Hematopoietic multipotent progenitor cell treated with erythropoietin and hydrocortisone succinate and interleukin-3 and kit ligand, for 17 days (in vitro differentiated cells): ENCODE measurements at places on chromosomes 5 and 9.
A peak's percentile ranks its signal among the peaks of the same experiment; 100 is the strongest.

DNA sequence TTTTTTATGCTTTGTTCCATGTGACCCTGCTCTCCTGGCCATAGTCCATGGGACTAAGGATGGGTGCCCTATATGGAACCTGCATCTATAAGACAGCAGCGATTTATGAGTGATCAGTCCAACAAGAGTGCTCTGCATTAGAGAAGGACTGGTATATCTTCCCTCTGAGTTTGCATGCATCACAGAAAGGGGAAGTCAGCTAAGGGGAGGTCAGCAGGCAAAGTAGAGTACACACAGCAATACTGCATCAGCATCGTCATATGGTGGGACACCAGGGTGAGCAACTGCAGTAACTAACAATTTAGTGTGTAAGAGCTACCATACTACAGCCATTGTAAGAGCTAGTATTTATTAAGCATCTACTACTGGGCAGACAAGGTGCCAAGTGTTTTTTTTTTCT lies 311.3 kb downstream of the NDUFS4 start:
- DNase-seq = no peak

DNA sequence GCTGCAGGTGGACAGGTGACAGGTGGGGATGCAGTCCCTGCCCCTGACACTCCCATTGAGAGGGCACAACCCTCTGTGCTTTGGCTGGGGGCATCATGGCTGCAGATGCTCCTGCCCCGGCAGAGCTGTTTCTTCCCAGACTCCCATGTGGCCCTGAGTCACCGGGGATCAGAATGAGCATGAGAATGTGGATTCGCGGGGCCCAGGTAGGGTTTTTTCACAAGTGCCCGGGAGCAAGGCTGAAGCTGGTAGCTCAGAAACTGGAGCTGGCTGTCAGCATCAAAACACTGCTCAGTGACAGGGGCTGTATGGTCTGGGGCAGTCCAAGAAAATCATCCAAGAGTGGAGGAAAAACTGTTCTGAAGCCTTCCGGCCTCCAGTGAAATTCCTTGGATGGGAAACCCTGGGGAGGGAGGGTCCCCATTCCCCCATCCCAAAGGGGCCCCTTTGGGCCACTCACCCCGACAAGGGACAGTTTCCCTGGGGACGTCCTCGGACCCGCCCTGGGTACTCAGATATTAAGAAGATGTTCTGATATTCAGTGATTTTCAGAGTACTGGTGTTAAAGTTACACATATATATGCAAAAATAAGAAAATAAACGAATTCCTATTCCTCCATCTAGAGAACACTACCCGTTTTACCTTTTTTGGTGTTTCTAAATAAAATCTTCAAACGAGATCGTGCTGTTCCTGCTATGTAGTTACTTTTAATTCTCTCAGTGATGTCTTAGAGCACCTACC lies 120.1 kb upstream of the LPCAT1 start:
- DNase-seq = no peak

DNA sequence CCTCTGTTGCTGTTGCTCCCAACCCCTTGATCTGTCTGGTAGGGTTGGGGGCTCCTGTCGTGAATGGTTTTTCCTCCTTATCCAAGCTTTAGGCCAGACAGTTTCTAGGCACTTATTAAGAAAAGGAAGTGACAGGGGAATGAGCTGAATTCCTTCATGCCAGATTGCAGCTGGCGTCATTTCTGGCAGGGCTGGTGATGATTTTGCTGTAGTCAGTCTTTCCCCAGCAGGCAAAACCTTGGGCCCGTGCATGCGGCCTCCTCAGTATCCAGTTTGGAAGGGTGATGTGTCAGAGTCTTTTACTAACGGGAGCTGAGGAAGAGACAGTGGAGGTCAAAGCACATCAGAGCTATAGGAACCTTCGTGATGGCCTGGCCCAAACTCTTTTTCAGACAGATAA lies 58.8 kb downstream of the COL27A1 start:
- no peak for DNase-seq

GRCh38 chr5:143393524-143393923 lies 10.0 kb downstream of the NR3C1 start:
- DNase-seq = no peak

DNA sequence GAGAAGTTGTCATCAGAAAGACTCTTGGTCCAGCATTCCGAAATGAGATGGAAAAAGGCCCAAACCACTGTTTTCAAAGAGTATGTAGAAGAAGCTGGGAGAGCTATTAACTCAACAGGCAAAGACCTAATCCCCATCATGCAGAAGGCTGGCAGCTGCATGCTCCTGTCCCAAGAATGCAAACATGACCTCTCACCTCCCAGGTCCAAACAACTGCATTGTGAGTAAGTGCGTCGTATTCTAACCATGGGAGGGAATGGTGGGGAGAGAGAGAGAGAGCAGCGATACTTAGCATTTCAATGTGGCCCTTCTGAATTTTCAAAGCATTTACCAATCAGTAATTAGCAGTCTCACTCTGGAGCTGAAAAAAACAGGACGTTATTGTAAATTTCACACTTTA lies 27.6 kb downstream of the TRPC7 start:
- DNase-seq = no peak

DNA sequence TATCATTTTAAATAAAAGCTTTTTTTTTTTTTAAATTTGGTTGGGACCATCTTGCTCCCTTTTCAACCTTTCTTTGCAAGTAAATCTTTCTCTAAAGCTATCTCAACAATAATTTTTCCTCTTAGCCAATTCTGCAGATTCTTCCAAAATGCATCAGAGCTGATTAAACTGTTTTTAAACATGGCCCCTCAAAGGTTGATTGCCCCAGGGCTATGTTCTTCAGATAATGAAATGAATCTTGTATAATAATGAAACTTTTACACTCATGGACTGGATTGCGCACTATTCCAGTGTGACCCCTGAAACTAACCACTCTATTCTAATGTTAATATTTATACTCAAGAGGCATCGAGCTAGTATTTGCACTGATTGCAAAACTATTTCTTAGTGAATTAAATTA lies 222.8 kb upstream of the PRDM9 start:
- DNase-seq = no peak

DNA sequence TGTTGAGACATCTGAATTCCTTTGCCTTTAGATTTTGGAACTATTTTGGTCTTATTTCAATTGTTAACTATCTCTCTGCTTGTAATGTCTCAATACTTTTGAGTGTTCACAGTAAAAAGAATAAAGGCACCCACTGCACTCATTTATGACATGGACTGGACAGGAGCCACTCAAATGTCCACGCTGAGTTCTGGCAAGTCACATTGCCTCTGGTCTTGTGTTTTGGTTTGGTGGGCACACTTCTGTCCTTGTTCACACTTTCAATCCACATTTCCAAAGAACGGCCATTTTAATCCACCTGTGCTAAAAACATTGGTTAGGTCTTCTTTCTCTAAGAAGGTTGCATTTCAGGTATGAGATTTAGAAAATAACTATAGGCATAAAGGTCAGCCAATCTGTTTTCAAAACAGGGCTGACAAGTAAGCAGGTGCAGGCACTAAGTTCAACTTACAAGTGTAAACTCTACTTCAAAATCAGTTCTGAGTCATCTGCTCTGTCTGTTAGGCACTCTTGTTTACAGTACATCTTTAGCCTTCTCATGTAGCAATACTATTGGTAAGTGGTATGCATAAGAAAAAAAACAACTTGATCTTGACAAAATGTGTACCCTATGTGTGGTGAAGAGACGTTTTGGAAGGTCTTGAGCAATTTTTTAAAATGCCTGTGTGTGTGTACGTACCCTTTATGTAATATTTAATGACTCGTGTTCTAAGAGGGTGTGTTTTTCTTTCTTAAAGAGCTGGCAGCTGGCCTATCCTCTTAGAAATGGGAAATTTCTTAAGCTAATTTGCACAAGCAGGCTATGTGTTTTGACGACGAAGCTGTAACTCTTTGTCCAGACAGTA lies 31.5 kb upstream of the ZFAND5 start:
- peak; percentile 25 for DNase-seq

DNA sequence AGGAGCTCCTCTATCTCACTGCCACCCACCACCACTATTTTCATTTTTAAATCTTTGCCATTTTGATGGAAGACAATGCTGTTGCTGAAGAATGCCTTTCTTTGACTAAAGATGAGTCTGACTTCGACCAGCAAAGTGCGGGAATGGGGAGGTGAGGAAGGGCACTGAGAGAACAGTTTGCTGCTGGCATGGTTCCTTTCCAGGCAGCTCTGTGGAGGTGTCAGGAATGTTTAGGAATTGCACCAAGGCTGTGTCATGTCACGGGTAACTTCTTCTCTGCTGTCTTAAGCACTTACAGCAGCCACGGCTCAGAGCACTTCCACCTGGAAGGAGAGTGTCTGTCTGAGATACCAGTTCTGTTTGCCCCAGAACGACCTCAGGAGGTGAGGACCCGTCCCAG lies 41.4 kb upstream of the SHB start:
- DNase-seq = no peak

GRCh38 chr5:107538331-107538730 lies 132.4 kb downstream of the EFNA5 start:
- DNase-seq = no peak

- no peak for DNase-seq
Measured at GRCh38 chr5:120465436-120465961, 1.4 kb downstream of the PRR16 start.

DNA sequence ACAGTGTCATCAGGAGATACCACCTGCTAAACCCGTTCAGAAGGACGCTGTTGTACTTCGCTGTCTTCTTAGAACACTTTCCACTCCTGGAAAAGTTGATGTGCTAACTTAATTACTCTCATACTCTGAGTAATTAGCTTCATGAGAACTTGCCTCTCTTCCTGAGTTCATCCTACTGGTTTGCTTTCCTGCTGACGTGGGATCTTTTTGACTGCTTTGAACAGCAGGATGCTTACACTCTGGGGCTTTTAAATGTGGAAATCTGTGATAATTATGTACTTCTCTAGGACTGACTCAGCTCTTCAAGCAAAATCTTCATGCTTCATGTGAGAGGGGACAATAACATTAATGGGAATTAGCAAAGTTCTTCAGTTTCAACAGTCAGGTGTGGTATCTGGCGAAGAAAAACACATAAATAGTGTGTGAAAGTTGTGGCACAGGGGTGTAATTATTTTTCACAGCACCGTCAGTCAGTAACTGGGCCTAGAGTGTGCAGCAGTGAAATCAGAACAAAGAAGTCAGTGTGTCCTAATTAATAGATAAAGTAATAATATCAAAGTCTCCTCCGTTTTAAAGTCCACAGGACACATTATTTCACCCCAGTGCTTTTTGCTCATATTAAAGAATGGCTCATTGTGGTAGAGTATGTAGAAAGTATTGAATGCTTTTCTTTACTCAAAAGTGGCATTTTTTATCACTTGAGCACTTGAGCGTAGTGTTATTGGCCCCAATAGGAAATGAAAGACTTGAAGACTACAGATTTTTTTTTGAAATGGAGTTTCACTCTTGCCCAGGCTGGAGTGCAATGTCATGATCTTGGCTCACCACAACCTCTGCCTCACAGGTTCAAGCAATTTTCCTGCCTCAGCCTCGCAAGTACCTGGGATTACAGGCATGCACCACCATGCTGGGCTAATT lies 140.9 kb upstream of the DMRT1 start:
- no peak for DNase-seq

- DNase-seq = no peak
Measured at GRCh38 chr5:88780736-88781135, 102.2 kb downstream of the MEF2C start.

DNA sequence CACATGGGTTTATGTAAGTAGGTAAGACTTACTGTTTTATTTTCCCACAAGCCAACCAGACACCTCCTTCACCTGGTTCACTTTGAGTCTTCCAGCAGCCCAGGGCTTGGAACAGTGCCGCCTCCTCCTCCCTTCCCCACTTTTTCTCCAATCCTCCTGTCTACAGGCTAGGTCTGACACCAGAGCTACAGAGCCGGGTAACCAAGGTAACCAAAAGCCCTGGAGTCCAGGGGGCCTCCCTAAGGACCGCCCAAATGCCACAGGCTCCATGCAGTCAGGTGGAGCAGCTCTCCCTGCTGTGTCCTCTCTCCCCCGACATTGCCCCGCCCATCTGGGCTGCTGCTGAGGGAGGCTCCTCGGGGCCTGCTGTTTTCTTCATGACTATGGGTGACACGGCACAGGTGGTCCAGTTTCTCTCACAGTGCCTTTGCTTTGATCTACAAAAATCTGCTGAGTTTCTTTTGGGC lies 138.0 kb upstream of the EFNA5 start:
- no peak for DNase-seq

GRCh38 chr9:37324261-37324683 lies 98.2 kb upstream of the GRHPR start:
- no peak for DNase-seq

- no peak for DNase-seq
Measured at GRCh38 chr5:170097934-170098333, 7.8 kb upstream of the FOXI1 start.

DNA sequence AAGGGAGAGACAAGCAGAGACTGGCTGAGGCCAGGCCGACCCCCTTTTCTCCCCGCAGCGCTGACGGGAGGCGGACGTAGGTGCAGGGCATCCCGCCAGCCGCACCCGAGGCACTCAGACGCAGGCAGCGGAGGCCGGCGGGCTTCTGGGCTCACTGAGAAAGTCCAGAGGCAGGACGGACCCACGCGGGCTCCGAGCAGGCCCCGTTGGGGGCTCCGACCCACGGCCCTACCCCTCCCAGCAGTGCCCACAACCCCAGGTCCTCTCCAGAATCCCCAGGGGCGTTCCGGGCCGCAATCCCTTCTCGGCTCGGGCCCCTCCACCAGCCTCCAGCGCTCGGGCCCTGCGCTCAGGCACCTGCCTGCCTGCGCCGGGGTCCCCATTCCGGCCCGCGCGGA lies 543 bp downstream of the MTMR12 start:
- DNase-seq = peak; percentile 44

DNA sequence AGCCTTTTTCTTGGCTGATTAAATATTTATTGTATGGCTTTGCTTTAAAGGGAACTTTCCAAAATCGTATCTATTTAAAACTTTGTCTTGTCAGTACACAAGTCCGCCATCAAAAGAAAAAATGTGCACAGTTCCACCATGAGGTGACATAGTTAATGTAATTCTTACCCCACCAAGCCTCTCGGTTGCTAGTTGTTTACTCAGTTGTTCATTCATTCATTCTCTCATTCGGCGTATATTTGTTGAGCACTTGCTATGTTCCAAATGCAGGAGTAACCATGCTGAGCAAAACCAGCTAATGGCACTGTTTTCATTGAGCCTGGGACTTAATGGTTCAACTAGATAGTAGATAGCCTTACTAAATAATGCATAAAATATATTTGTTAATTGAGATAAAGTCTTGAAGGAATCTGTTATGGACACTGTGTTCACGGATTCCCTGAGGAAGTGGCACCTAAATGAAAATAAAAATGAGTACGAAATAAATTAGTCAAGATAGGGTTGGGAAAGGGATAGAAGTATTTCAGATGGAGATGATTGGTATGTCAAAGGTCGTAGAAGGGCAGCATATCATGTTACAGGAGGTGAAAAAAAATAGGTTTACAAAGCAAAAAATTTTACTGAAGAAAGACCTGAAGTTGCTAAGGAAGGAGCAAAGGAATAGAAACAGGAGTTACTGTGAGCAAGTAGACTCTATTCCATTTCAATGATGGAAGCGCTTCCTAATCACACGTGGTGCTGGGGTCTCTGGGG lies 1.5 kb downstream of the DCAF10 start:
- DNase-seq = no peak

- DNase-seq = no peak
Measured at GRCh38 chr9:118230329-118230728, 526.1 kb downstream of the TLR4 start.

GRCh38 chr5:102753889-102754766 lies 977 bp upstream of the PAM start:
- no peak for DNase-seq
